ENCODE measurements at places on chromosomes 6 and 20.

DNA sequence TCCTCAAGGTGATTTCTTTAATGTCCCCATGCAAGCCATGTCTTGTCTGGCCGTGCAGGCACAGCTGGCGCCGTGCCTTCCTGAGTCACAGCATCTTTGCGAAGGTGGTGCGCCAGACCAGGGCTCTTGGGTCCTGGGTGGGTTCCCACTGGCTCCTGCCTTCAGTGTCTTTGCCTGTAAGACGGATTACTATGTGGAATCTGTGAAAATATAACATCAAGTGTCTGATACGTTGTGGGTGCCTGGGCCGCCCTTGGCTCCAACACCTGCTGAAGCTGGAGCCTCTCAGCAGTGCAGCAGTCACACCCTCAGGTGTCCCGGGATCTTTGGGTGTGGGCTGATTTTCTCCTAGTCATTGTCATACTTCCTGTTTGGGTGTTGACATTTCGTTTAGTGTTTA, 3.2 kb downstream of the OSBPL2 start:
- no peak for DNase-seq

DNA sequence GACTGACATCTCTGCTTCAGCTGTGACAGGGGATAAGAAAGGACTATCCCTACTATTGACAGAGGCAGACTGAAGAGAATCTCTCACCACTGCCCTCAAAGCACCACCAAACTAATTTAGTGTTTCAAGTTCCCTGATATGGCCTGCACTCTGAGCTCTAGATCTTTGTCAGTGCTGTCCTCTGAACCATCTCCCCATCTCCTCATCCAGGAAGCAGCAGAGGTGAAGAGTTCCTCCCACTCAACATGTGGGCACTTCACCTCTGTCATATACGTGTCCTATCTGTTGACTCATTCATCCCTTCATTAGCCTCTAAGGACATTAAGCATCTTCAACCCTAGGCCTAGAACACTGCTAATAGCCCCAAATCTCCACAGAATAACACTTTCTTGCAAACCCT, 14.1 kb downstream of the FAM210B start:
- DNase-seq, result no peak

DNA sequence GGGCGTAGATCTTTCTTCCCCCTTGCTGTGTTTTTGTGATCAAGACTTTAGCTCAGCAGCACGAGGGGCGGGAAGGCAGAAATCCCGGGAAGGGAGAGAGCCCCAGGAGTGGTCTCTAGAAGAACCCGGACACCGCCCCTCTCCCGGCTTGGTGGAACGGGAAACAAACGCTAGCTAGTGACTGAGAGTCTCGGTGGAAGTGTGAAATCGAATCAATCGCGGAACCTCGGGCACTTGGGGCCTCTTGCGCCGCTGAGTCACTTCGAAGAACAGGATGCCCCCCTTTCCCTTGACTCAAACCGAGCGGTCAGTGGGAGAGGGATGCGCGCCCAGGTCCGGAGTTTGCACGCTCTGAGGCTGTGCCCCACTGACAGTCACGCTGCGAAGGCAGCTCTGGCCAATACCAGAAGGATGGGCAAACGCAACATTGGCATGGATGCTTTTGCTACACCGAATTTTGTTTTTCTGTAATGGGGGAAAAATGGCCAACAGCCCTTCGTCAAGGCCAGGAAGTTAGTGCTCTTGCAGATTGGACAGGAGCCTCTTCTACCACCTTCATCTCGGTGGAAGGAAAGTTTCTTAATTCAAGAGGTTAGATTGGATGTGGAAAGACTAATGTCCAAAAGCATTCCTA, 1.6 kb upstream of the OLIG3 start:
- DNase-seq, result no peak

DNA sequence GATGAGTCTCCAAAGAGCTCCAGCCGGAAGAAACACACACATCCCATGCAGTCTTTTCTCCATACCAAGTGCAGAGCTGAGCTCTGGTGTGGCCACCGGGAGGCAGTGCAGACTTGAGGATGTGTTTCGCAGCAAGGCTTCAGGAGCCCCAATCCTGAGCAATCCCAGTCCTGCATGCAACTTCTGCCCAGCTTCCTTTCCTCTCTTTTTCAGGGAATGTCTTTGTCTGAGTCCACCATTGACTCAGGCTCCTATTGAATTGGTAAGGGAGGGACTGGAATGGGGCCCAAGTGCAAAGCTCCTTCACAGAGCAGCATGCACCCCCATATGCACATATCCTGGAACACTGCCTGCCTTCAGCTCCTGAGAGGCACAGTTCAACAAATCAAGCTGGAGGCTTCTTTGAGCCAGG, 50.5 kb upstream of the ASIP start:
- peak; percentile 63 for DNase-seq

DNA sequence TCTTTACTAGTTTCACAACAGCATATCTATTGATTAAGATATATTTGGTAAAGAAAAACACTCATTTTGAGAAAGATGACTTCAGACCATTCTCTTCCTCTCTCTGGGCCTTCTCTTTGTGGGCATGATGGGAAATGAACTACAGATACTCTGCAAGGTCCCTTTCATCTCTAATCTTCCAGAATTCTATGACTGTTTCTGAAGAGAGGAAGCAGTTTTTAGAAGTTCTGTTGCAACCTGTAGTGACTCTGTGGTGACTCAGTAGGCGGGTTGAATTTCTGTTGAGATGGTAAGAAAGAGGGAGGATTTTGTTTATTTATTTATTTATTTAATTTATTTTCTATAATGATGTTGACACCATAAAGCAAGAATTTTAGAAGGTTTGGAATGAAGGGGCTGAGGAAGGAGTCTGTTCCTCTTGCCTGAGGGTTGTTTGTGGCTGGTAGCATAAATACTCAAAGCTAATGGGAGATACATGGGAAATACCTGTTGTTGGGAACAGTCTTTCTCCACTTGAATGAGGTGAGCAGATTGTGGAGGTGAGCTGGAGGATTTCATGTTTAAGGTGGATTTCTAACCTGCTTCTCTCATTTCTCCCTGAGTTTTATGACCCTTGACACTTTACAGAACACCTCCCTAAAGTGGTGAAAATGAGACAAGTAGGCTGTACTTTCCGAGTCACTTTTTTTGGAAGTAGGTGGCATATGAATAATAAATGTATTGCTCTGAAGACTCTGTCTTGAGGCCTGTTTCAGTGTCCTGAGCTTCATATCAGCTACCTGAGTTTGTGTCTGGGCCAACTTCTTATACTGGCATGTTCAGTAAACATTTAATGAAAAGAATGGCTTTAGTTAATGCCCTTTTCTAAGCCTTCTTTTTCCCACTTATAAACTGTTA, 15.0 kb downstream of the ACSS2 start:
- peak; percentile 61 for DNase-seq
